Stimulated activated CD4-positive, alpha-beta T cell treated with anti-CD3 and anti-CD28 coated beads, Interleukin-1b, Interleukin-23, amount 100 ng/mL, for 48 hours (primary cell): ENCODE measurements at places on chromosomes 4 and X.

GRCh38 chr4:94695384-94695783, 62.4 kb upstream of the BMPR1B start:
- no peak for DNase-seq

DNA sequence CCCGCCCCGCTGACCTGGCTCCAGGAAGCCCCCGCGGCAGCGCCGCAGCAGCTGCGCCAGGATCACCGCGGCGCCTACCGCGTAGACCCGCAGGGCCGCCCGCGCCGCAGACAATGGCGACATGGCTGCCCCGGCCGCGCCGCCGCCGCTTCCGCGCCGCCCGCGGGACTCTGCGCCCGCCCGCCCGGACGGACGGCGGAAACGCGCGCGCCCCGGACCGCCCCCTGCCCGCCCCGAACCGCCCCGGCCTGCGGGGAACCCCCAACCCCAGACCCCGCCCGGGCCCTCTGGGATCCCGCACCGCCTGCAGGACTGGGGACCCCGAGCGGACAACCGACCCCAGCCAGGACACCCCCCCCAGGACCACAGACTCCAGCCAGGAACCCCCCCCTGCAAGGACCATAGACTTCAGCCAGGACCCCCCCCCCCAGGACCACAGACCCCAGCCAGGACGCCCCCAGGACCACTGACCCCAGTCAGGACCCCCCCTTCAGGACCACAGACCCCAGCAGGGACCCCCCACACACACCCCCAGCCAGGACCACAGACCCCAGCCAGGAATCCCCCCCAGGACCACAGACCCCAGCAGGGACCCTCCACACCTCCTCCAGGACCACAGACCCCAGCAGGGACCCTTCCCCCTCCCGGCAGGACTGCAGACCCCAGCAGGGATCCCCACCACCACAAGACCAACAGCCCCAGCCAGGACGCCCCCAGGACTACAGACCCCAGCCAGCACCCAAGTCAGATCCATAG, at the start of the genes DHRSX and ZBED1:
TSS of gene DHRSX (minus strand) at position 174 of the 756 bp plus-strand sequence. CDS start at position 123, 51 bp downstream.
TSS of gene ZBED1 (minus strand) at position 174 of the 756 bp plus-strand sequence. CDS start 10,257 bp downstream, outside the sequence.
- DNase-seq: peak; percentile 41

DNA sequence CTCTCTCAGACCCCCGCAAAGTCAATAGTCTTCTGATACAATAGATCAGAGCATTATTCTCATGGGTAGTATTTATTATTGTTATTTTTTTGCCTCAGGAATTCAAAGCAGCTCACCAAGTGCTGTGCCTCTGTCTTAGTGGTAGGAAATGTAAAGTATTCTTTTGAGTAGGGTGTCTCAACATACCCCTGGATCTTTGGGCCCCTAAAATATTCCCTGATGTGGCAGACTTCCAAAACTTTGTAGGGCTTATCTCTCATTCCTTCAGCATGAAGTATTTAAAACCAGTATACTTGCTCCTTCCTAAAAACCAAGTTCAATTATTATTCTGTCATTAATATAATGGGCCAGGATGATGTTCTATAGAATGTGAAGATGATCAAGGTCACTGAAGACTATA, 115.3 kb upstream of the ZNF827 start:
- DNase-seq: no peak

DNA sequence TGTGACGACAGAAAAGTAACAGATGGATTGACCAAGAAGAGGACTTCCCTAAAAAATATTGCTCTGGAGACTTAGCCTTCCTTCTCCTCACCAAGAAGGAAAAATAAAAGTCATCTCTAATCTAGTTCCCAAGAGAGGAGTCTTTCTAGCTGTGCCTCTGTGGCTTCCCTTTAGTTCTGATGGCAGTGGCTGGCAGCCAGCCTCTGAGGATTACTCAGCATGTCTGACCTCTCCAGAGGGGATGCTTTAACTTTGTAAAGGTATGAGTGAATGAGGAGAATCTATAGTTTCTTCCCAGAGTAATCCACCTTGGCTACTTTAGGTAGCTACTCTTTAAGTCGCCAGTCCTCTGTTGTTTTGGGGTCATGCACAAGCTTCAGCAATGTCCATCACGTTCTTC, 163.9 kb upstream of the KIT start:
- DNase-seq: no peak

GRCh38 chr4:174080361-174080760, 203.1 kb downstream of the FBXO8 start:
- DNase-seq: no peak

GRCh38 chrX:149512225-149512885, 7.2 kb upstream of the IDS start:
- peak; percentile 44 for DNase-seq
